ENCODE measurements at places on chromosomes 12 and 14. TPM values are rescaled to one million over a fixed set of nuclear protein-coding genes. Genes with fewer than 3 reads are reported as not detected.
A peak's percentile ranks its signal among the peaks of the same experiment; 100 is the strongest.

The NPAS3 gene
- 0.13 TPM for polyA plus RNA-seq

The RAPGEF3 gene
- 40.4 TPM for polyA plus RNA-seq

The SLC35E3 gene
- polyA plus RNA-seq: 9.0 TPM

The IGF1 gene
- 5.0 TPM for polyA plus RNA-seq

GRCh38 chr12:107607464-107608392 lies 77.9 kb upstream of the PWP1 start:
- DNase-seq: peak; percentile 85

DNA sequence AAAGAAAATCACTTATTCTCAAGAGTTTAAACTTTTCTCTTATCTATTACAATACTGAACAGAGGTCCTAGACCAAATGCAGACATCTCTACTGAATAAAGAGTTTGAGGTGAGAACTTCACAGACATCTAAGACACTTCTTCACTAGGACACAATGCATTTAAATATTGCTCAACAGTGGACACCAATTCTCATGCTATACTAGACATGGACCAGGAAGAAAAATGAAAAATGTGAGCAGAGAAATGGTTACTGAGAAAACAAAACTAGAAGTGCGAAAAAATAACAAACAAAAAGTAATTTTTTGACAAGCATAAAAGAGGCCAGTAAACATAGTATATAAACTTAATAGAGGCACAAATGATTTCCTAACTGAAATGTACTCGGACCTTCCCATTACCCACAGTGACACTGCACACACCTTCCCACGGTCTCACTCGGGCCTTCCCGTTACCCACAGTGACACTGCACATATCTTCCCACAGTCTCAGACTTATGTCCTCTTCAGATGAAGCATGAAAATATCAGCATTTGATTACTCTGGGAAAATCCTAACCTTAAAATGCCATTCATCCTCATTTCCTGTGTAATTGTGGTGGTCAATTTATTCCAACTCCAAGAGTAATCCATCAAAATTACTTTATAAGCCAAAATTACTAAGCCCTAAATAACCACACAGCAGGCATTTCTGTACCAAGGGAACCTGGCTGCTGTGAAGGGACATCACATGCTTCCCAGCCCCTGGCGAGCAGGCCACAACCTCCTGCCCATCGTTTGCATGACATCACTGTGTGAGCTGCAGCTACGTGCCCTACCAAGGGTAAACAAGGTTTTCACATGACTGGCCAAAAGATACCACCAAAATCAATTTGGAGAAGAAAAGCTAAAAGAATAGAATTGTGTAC lies 6.4 kb downstream of the SLC15A4 start:
- DNase-seq: no peak

- DNase-seq: no peak
Measured at GRCh38 chr12:39867631-39868327, 238.1 kb downstream of the SLC2A13 start.

GRCh38 chr14:72104011-72104613 lies 171.9 kb downstream of the RGS6 start:
- DNase-seq: no peak
